ENCODE measurements at places on chromosomes 6 and 20. TPM values are rescaled to one million over a fixed set of nuclear protein-coding genes. Genes with fewer than 3 reads are reported as not detected.

DNA sequence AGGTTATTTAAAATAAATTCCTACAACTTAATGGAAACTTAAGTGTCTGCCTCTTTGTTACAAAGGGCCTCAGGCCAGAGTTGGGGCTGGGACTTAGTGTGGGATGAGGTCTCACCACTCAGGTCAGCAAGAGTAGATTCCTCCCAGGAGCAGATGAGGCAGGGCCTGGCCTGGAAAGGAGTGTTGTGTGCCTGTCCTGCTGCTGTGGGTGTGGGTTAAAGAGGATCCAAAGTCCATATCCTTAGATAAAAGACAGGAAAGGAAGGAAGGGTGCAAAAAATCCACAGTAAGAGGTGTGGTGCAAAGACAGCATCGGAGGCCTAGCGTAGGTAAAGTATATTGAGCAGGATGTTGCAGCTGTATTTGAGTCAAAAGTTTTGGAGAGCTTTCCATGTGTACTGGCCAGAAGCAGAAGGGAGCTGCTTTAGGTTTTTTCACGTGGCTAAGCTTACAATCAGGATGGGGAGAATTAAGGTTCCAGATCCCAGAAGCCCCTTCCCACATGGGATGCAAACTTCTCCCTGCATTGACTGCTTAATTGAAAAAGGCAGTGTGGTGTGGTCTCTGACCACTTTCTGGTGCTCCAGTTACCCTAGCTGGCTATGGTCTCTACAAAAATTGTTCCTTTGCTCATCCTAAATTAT lies 12.8 kb upstream of the PLCG1 start:
- ATAC-seq: no peak

The DDX43 gene
- 0.56 TPM for total RNA-seq

The FNDC1 gene
- total RNA-seq: 0.12 TPM

GRCh38 chr20:9110916-9111432 lies 42.1 kb downstream of the PLCB4 start:
- no peak for ATAC-seq

The ENPP3 gene
- 0.24 TPM for total RNA-seq

All from esophagus mucosa (tissue), 1 donor.